ENCODE measurements at places on chromosomes 13 and 19. TPM values are rescaled to one million over a fixed set of nuclear protein-coding genes. Genes with fewer than 3 reads are reported as not detected.

GRCh38 chr13:74259641-74260040 lies 125.4 kb upstream of the KLF12 start:
- no peak for DNase-seq

GRCh38 chr13:18992791-18993190 lies 188.8 kb downstream of the TUBA3C start:
- no peak for DNase-seq

GRCh38 chr19:5326545-5326944 lies 14.1 kb downstream of the PTPRS start:
- DNase-seq: no peak

DNA sequence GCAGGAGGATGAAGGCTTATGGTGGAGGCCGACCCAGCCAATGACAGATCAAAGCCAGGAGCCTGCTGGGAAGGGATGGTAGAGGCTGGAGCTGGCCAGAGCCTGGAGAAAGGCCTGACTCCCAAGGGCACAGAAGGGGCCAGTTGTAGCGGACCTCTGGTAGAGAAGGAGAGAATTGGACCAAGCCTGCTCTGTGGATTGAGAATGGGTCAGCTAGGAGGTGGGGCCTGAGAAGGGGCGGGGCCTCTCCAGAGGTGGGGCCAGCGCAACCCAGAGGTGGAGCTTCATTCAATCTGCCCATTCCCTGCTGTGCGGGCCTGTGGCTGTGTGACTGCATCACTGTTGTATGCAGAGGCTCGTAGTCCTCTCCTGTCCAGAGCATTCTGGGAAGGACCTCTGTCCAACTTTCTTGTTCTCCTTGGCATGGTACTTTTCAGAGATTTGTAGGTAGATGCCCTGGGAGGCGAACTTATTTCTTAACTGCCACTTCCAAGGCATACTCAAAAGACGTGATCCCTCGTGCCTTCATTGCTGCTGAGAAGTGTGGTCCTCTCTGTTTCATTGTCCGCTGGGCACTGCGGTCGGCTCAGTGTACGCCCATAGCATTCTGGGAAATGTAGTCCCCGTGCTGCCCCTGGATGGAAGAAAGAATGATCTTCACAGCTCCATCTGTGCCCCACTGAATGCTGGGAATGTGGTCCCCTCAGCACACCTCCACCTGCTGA lies 6.7 kb downstream of the GRIN2D start:
- DNase-seq: no peak

- peak; percentile 72 for DNase-seq
These were observed at the start of gene PPP1R13L for GRCh38 chr19:45404557-45405434. TSS of gene PPP1R13L (minus strand) at chr19:45405069. CDS start at chr19:45398318, 6,751 bp downstream.

- DNase-seq: peak; percentile 74
These were observed 907 bp downstream of the KDELR1 start for GRCh38 chr19:48390188-48391099.

DNA sequence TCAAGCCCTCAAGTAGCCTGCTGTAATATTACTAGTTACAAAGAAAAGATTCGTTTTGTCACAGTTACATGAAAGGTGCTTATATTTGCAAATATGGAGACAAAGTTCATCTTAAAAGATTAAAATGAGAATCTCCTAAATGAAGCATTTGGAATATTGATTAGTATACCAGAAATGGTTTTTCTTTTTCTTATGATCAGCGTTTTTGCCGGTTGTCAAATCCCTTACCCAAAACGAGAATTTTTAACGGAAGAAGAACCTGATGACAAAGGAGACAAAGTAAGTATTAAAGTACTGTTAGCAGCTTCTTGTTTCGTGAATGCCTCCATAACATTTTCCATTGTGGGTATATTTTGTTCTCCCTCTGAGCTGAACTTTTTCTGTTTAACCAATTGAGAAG lies 147.1 kb downstream of the CDK8 start:
- no peak for DNase-seq

DNA sequence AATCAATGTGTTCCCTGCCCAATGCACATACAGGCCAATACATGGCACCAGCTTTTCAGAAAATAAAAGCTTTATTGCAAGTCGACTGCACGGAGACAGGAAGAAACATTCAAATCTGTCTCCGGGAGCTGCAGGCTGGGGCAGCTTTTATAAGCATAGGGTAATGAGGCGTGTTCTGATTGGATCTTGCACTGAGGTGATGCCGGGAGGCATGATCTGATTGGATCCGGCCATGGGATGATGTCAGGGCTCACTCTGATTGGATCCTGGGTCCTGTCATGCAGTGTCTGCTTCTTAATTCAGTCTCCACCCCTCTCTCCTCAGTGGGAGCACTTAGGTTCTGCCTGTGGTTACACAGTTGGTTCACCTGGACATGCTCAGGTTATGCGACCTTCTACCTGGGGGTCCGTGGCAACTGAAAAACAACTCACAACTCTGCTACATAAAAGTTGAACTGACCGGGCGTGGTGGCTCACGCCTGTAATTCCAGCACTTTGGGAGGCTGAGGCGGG lies 11.8 kb upstream of the FBN3 start:
- peak; percentile 42 for DNase-seq

DNA sequence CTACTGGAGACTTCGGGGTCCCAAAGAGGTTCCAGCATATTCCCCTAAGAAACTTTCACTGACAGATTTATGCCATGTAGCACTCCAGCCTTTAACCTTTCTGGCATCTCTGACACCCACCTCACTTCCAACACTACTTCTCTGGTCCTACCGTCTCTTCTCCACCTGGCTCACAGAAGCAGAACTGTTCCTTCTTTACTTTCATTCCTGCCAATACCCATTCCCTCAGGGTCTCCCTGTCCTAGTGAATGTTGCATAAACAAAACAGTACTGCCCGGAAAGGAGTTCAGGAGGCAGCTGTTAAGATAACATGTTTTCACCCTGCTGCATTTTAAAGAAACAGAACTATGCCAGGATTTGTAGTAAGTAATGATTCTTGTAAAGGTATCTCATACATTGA lies 136.0 kb upstream of the MIR17HG start:
- no peak for DNase-seq

DNA sequence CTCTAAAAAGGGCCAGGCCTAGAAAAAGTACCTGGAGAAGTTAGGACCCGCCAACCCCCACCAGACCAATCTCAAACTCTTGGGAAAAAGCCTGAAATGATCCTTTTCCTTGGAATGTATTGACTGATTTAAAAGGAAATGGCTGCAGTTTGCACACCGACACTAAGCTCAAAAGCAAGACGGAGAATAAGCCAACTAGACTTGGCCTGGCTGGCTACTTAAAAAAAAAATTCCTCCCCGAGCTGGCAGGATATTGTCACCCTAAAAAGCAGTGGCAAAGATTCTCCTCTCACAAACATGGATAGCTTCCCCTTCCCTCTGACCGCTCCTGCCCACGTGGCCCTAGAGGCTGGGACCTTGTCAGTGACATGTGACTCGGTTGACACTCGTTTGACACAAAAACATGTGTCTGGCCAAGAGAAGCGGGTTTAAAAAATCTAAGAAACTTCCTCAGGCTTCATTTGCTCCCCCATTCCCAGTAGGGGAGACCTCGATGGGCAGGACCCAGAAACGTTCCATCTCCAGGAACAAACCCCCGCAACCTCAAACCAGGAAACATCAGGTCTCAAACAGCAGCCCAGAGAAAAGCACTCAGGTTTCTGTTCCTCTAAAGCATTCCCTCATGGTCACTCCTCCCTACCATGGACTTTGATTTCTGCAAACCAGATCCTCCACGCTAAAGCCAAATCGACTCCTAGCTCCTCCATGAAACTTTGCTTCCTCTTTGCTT lies 1.3 kb downstream of the RFX1 start:
- no peak for DNase-seq

- no peak for DNase-seq
These were observed 245.0 kb downstream of the GPC5 start for GRCh38 chr13:91643394-91643793.

- no peak for DNase-seq
These were observed 3.0 kb downstream of the ZC3H4 start for GRCh38 chr19:47110521-47111005.

GRCh38 chr13:107202371-107203023 lies 634.6 kb upstream of the ARGLU1 start:
- DNase-seq: peak; percentile 84

DNA sequence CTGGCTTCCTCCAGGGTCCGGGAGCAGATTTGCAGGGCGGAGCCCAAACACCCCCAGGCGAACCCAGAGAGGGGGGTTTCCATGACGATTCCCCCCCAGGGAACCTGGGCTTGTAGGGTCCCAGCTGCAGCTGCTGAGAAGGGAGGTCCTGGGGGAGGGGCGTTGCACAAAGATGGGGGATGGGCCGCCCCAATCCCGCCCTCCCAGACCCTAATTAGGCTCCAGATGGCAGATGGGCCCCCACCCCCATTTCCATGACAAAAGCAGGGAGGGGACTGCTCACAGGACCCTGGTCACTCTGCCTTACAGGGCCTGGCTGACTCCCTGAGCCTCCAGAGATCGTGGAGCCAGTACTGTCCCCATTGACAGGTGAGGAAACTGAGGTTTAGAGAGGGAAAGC lies 15.2 kb downstream of the ELAVL3 start:
- no peak for DNase-seq

DNA sequence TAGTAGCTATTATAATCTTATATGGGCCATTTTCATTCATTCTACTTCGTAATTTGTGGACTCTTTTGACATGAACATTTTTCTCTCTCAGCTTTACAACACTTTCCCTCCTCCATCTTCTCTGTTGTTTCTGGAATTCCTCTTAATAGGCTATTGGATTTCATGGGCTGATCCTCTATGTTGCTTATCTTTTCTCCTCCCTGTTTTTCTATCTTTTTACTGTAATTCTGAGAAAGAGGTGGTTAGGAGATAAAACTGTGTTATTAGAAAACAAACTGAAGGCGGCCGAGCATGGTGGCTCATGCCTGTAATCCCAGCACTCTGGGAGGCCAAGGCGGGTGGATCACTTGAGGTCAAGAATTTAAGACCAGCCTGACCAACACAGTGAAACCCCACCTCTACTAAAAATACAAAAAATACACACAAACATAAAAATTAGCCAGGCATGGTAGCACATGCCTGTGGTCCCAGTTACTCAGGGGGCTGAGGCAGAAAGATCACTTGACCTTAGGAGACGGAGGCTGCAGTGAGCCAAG lies 188.1 kb downstream of the UGGT2 start:
- no peak for DNase-seq

GRCh38 chr19:39104186-39104596 lies 20.0 kb downstream of the ACP7 start:
- DNase-seq: no peak

Gene SHISA7
- not detected for polyA plus RNA-seq

Gene MEIOSIN
- not detected for polyA plus RNA-seq

Gene ZNF382
- polyA plus RNA-seq: 0.93 TPM

Gene CACNG6
- polyA plus RNA-seq: 3.4 TPM

Gene FGF22
- 0.10 TPM for polyA plus RNA-seq

Gene SLC7A10
- 0.10 TPM for polyA plus RNA-seq

Gene CEACAM21
- polyA plus RNA-seq: 9.6 TPM

Gene HS6ST3
- 0.02 TPM for polyA plus RNA-seq

Data from lung (tissue), 17 donors.